Stimulated activated CD8-positive, alpha-beta memory T cell treated with anti-CD3 and anti-CD28 coated beads, Interleukin-15, amount 100 ng/mL, for 4 hours (primary cell): ENCODE measurements at places on chromosomes 3 and 15.
A peak's percentile ranks its signal among the peaks of the same experiment; 100 is the strongest.

GRCh38 chr3:134753999-134754742 lies 40.9 kb upstream of the EPHB1 start:
- DNase-seq: no peak

DNA sequence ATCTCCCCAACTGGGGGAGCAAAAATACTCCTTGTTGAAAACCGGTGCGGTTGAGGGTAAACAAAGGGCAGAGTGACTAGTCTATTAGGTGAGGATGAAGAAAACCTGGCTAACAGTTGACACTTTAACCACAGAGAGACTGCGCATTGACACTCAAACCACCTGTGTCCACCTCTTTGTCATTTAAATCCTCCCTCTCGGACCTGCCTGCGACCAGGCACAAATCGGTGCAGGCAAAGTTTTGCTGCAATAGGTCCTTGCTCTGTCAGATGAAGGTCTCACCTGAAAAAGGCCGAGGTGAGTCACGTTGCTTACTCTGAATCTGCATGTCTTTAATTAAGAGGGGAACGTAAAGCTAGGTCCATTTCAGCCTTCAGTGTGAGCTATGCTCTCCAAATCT lies 494.1 kb upstream of the DPPA4 start:
- DNase-seq: no peak

- DNase-seq: no peak
Measured at GRCh38 chr3:24810881-24811280, 316.2 kb upstream of the THRB start.

GRCh38 chr3:143972505-143973258 lies 1.1 kb downstream of the DIPK2A start:
- peak; percentile 30 for DNase-seq
